Mucosa of descending colon (tissue), 3 donors: ENCODE measurements at places on chromosomes 6 and 20. TPM values are rescaled to one million over a fixed set of nuclear protein-coding genes. Genes with fewer than 3 reads are reported as not detected.
A peak's percentile ranks its signal among the peaks of the same experiment; 100 is the strongest.

The DNPH1 gene
- 69.0 TPM for total RNA-seq

The DEF6 gene
- total RNA-seq = 13.7 TPM

The ETV7 gene
- total RNA-seq = 2.6 TPM

The DDX39B gene
- 309 TPM for total RNA-seq

The TGM2 gene
- total RNA-seq = 62.2 TPM

The SCRT2 gene
- total RNA-seq = not detected

The DSTN gene
- 284 TPM for total RNA-seq

The ADAM33 gene
- 9.7 TPM for total RNA-seq

The NDRG3 gene
- 26.1 TPM for total RNA-seq

GRCh38 chr20:23118766-23119165 lies 32.6 kb upstream of the CD93 start:
- DNase-seq = no peak

DNA sequence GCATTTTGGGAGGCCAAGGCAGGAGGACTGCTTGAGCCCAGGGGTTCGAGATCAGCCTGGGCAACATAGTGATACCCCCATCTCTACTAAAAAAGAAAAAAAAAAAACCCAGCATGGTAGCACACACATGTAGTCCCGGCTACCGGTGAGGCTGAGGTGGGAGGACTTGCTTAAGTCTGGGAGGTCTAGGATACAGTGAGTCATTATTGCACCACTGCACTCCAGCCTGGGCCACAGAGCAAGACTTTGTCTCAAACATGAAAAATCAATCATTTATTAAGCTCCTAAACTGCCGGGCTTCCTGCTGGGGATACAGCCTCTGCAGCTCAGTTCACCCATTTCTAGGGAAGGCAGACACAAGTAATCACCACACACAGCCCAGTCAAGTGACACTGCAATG lies 7.3 kb upstream of the USP45 start:
- no peak for DNase-seq

DNA sequence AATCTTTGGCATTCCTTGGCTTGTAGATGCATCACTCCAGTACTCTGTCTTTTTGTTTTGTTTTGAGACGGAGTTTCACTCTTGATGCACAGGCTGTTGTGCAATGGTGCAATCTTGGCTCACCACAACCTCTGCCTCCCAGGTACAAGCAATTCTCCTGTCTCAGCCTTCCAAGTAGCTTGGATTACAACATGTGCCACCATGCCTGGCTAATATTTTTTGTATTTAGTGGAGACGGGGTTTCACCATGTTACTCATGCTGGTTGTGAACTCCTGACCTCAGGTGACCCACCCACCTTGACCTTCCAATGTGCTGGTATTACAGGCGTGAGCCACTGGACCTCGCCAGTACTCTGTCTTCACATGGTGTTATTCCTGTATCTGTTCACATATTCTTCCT lies 35.8 kb upstream of the LGSN start:
- DNase-seq = no peak

- DNase-seq = no peak
Measured at GRCh38 chr6:94254689-94255088, 835.3 kb upstream of the EPHA7 start.

DNA sequence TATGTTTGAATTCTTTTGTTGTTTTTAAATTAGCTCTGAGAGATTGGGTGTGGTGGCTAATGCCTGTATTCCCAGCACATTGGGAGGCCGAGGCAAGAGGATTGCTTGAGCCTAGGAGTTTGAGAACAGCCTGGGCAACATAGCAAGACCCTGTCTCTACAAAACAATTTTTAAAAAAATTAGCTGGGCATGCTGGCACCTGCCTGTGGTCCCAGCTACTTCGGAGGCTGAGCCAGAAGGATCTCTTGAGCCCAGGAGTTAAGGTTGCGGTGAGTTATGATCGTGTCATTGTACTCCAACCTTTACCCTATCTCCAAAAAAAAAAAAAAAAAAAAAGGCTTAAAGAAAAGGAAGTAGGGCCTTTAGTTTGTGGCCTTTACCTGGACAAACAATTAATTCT lies 22.9 kb downstream of the DHX35 start:
- DNase-seq = no peak

DNA sequence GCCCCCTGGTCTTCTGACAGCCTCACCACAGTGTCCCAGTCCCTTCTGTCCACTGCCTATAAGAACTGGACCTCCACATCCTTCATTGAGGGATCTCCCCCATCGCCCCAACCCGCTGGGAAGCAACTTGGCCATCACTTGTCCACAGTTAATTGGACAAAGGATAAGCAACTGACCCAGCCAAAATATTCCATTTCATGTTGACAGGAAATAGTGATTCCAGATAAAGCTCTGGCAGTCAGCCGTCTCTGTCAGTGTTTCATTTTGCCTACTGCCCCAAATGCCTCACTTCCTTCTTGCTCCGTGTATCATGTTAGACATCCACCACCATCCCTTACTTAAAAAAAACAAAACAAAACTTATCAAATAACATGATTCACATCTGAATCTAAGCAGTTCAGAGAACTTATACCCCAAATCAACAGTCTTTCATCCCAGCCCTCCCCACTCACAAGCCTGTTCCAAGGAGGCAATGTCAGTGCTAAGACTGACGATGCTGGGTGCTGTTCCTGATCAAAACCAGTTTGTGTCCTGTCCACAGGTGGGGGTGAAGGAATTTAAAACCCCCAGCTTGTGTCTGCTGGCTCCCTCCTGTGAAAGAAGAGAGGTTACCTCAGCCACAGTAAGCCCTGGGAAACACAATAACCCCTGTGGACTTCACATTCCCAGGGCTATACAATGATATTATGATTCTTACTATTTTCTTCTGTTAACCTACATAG lies 162.5 kb downstream of the WDR27 start:
- DNase-seq = no peak

DNA sequence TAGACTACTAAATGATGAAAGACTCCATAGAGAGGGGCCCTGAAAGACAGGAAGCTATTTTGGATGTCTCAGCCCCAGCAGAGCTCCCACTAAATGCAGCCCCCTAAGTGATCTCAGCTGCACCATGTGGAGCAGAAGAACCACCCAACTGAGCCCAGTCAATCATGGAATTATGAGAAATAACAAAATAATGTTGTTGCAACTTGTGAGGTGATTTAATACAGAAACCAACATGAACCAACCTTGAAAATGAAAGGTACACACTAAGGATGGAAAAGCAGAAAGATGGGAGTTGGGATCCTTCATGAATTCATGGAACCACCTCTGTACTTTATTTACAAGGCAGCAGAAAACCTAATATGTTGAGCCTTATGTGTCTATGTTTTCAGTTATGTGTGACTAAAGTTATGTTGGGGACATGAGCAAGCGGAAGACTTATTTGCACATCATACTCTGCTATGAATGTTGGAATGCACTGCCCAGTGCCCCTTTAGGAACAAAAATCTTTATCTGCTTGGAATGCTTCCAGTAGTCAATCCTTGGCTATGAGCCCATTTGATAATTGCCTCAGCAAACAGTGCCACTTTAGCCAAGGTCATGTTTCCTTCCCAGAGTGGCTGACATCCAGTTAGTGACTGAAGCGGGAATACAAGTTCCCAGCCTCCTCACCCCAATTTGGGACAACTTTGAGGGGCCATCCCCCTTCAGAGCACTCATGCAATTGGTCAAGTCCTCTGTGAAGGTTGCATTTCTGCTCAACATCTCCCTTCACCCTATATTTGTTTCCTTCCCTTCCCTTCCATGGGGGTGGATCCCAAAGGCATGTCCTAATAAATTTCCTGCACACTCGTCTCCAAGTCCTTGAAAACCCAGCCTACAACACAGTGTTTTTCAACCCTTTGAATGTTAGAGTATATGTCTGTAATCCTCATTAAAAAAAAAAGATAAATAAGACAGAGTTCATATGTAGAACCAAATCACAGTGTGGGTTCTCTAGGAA lies 18.4 kb downstream of the TP53RK start:
- DNase-seq = no peak

DNA sequence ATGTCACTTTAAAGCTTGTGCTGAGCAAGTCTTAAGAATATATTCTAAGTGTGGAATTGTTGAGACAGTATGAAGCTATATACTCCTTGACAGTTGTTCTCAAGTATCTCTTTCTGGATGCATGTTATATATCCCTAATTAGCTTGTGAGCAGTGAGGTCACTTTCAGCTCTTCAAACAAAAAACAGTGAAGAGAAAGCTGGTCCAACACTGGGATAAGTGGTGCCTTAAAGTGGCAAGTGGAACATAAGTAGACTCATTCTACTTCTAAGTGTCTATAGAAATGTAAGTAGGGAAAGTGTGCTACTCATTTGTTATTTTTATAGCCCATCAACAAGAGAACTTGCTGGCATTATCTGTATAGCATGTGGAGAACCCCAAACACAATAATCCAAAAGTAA lies 133.1 kb upstream of the BACH2 start:
- DNase-seq = no peak

- no peak for DNase-seq
Measured at GRCh38 chr20:57803508-57804005, 93.7 kb upstream of the PMEPA1 start.

- DNase-seq = no peak
Measured at GRCh38 chr6:33663727-33664449, 42.8 kb downstream of the ITPR3 start.

GRCh38 chr6:127533736-127534135 lies 14.6 kb upstream of the MTCL3 start:
- DNase-seq = no peak

DNA sequence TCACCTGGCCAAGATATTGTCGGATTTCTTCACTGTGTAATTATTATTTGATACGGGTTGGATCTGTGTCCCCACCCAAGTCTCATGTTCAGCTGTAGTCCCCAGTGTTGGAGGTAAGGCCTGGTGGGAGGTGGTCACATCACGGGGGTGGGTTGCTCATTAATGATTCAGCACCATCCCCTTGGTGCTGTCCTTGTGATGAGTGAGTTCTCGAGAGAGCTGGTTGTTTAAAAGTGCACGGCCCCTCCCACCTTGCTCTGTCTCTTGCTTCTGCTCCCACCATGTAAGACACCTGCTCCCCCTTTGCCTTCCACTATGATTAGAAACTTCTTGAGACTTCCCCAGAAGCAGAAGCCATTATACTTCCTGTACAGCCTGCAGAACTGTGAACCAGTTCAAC lies 173.9 kb upstream of the PMEPA1 start:
- no peak for DNase-seq

DNA sequence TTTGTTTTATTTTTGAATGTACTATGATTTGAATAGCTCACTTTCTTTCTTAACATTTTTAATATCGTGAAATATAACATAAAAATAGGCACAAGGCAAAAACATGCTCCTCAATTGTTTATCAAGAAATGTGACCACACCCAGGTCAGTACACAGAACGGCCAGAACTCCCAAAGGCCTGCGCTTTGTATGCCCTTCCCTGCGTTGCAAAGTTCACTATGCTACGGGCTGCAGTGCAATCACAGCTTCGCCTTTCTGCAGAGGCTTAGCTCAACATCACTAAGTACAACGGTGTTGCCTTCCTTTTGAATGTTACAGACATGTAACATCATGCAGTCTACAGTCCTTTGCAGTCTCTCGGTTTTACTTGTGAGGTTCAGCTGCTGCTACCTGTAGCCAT lies 333.4 kb downstream of the THBS2 start:
- no peak for DNase-seq

DNA sequence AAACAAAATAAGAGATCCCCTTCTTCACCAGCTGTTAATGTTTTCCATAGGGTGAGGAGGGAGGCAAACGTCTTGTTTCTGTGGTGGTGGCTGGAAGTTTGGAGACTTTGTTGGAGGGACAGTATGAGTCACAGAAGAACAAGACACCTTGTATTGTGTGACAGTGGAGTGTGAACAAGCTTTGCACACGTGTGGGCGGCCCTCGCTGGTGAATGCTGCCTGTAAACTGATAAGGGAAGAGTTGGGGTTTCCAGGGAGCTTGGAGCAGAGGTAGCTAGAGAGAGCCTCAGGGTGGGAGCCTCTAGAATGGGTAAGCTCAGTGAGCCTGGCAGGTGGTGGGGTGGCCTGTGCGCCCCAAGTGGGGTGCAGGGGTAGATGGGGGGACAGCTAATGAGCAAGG lies 78.3 kb downstream of the ZDHHC14 start:
- DNase-seq = no peak

DNA sequence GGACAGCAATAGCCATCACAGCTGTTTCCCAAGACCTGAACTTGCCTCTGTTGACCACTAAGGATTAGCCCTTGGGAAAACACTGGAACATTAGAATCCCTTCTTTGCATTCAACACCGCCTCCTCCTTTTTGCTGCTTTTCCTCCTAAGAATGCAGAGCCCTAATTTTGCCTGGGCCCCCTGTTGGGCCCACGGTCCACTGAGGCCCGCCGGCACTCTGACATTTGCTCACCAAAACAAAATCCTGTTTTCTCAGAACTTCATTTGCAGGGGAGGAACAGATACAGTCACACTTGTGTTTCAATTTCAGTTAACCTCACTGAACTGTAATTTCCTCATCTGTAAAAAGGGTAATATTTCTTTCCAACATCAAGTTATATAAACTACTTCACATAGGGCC lies 116.0 kb upstream of the JARID2 start:
- DNase-seq = no peak

GRCh38 chr6:148231572-148231971 lies 111.1 kb upstream of the SASH1 start:
- no peak for DNase-seq

DNA sequence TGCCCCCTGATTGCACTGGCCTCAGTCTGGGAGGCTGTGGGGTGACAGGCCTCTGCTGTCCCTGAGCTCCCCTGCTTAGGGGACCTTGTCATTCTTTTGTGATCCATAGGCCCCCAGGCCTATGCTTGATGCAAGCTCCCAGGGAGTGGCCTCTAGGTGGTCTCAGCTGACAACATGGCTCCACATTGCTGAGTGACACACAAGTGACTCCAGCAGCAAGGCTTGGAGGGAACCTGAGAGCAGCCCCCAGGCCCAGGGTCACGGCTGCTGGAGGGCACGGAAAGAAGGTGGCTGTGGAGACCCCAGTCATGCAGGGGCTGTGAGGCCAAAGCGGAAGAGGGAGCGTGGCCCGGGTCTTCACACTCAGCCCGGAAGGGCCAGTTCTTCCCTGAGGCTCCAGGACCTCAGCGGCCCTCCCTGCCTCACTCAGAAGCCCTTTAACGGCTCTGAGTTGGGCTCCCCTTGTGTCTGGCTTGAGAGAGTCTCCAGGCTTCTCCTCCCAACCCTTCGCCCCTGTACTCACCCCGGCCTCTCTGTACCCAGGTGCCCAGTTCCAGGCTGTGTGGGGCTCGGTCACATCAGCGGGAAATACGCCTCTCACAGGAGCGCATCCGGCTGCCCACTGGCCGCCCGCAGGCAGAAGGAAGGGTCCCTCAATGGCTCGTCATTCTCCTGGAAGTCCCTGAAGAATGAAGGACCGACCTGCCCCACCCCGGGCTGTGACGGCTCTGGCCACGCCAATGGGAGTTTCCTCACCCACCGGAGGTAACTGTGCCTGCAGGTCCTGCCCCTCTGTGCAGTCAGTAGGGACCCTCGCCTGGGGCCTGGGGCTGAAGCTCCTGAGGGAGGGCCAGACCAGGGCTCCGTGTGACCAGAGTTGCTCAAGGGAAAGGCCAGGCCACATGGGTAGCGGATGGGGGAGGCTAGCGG lies 23.7 kb upstream of the PCMTD2 start:
- DNase-seq = peak; percentile 18
